ENCODE measurements at places on chromosomes 13 and 19.

GRCh38 chr13:47190696-47191305, 293.9 kb upstream of the HTR2A start:
- DNase-seq, result no peak

DNA sequence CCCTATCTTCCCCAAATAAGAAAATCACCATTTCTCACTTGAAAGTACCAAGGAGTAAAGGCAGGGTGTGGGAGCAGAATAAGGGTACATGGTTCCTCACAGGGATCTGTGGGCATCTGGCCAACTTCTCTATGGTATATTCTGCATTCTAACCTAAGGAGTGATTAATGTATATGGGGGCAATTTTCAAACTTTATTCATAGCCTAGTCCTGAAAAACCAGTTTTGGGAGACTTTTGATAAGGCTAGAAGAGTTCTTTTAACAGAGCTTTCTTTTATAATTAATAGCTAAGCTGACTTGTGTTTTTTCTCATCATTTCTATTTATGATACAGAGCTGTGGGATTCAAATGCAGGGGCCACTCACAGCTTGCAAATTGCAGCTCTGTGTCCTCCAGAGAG, 852 bp downstream of the SCEL start:
- no peak for DNase-seq

- DNase-seq, result no peak
Measured at GRCh38 chr19:32812036-32812435, 57.5 kb downstream of the SLC7A9 start.

DNA sequence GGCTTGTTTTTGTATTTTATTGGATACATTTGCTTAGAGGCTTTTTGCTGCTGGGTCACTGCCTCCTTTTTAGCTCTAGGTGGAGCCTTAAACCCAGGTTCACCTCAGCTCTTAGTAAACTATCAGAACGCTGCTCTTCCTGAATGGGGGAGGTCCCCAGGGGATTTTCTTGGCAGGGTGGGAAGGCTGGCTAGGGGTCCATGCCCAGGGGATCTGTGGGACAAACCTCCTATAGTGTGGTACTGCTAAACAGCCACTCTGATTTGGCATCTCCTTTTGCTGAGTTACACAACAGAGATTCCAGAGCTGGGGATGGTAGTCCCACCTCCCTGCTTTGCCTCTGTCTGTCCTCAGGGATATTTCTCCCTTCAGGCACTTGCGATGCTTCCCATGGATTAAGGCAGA, 204.9 kb downstream of the ZIC5 start:
- DNase-seq, result no peak

DNA sequence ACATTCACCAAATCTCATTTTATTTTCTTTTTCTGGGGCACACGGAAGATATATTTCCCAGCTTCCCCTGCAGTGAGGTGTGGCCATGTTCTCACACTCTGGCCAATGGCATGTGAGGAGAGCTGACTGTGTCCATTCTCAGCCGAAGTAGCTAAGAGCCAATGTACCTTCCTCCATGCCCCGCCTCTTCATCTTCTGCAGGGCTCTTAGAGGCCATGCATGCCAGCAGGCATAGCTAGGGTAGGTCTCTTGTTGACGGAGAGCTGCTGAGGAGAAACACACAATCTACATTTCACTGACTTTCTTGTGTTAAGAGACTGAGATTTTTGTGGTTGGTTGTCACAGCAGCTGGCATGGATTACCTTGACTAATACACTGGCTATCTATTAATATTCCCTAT, 9.8 kb upstream of the MICU2 start:
- DNase-seq, result no peak

DNA sequence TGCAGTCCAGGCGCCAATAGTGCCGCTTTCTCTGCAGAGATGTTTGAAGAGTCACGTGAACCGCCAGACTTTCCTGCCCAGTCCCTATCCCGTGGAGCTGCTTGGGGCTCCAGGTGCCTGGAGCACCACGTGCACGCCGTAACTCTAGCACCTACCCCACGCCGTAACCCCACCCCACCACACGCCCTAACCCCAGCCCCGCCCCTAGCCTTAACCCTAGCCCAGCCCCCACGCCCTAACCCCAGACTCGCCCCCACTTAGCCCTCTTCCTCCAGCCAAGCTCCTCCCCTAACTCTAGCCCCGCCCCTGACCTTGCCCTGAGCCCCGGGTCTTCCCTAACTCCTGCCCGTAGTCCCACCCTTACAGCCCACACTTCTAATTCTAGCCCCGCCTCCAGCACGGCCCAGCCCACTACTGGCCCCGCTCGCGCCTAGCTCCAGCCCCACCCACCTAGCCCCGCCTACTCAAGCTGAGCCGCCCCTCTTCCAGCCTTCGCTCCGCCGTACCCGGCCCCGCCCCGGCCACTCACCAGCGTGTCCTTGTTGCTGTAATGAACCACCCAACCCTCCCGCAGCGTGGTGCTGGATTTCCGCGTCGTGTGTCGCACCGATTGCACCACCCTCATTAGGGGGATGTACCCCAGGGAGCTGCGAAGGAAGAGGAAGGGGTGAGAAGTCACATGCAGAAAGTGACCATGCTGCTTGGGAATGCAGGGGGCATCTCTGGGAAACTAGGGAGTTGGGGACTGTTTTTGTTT, 19.5 kb downstream of the PRKD2 start:
- DNase-seq, result no peak

Measured in SW 1271 (cell line).